CD4-positive, alpha-beta T cell (primary cell): ENCODE measurements at places on chromosomes 6 and 20.

DNA sequence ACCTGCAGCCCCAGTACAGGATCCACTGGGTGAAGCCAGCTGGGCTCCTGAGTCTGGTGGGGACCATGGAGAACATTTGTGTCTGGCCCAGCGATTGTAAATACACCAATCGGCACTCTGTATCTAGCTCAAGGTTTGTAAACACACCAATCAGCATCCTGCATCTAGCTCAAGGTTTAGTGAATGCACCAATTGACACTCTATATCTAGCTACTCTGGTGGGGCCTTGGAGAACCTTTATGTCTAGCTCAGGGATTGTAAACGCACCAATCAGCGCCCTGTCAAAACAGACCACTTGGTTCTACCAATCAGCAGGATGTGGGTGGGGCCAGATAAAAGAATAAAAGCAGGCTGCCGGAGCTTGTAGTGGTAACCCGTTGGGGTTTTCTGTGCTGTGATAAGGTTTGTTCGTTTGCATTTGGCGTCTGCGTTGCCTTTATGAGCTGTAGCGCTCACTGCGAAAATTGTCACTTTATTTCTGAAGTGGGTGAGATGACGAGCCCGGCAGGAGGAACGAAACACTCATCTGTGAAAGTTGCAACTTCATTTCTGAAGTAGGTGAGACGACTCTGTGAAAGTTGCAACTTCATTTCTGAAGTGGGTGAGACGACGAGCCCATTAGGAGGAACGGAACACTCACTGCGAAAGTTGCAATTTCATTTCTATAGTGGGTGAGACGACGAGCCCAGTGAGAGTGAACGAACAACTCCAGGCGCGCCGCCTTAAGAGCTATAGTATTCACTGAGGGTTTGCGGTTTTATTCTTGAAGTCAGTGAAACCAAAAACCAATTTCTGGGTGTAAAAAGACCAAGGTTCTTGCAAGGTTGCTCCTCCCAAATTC is 31.1 kb downstream of the SERPINB6 start:
- H3K4me1 ChIP-seq: peaks cover 69% of the 10 kb centered on the region
- no peaks in the 10 kb centered on the region for H3K36me3 ChIP-seq
- H3K4me3 ChIP-seq: peak overlapping the region; percentile 66

- H3K36me3 ChIP-seq: no peaks in the 10 kb centered on the region
- H3K4me1 ChIP-seq: peaks cover 30% of the 10 kb centered on the region
- no peak overlapping the region for H3K4me3 ChIP-seq
- DNase-seq: no peak
- no peak overlapping the region for H3K27ac ChIP-seq
These were observed 54.3 kb downstream of the MYLIP start for GRCh38 chr6:16183187-16183664.

- H3K4me1 ChIP-seq: peaks cover 2% of the 10 kb centered on the region
- DNase-seq: no peak
- H3K27ac ChIP-seq: no peak overlapping the region
- no peak overlapping the region for H3K4me3 ChIP-seq
- no peaks in the 10 kb centered on the region for H3K27me3 ChIP-seq
These were observed 120.0 kb downstream of the UTRN start for GRCh38 chr6:144405163-144405562.

GRCh38 chr6:25377664-25378063 is 98.5 kb downstream of the CARMIL1 start:
- no peak overlapping the region for H3K27ac ChIP-seq
- H3K4me1 ChIP-seq: no peaks in the 10 kb centered on the region
- no peaks in the 10 kb centered on the region for H3K36me3 ChIP-seq
- H3K27me3 ChIP-seq: no peaks in the 10 kb centered on the region

- H3K27ac ChIP-seq: no peak overlapping the region
- H3K4me1 ChIP-seq: no peaks in the 10 kb centered on the region
- no peak overlapping the region for H3K4me3 ChIP-seq
- H3K27me3 ChIP-seq: peaks cover 6% of the 10 kb centered on the region
- no peaks in the 10 kb centered on the region for H3K36me3 ChIP-seq
These were observed 109.8 kb downstream of the SYCP2 start for GRCh38 chr20:59823491-59824259.

DNA sequence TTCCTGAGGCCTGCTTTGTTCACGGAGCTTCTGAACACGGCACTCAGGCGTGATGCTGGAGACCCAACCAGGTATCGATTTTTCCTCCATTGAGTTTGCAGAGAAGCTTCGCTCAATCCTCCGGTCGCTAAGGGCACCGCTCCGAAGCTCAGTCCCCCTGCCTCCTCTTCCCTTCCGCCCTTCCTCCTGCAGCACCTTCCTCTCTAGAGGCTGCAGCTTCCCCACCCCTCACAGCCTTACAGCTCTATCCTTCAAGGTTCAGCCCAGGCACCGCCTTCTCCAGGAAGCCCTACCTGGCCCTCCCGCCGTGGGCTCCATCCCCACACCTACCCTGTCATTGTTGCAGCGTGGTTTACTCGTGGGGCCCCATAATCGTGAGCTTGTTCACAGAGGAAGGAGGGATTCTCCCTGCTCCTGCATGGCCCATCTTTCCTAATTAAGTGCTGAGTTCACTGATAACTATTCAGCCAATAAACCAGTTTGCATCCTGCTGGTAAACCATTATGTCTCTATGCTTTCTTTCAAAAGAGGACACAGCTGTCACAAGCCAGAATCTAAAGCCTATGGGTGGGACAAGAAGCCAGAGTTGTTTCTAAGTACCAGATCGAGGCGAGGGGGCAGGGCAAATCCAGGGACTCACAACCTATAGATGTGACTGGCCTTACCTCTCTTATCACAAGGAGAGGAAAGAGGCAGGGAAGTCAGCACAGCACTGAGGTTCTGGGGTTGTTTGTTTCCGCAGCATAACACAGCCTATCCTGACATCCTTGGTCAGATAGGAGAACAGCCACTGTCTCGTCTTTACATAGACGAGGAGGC is 152.0 kb downstream of the GRM4 start:
- H3K27ac ChIP-seq: no peak overlapping the region
- no peak for DNase-seq
- H3K4me3 ChIP-seq: no peak overlapping the region
- H3K4me1 ChIP-seq: no peaks in the 10 kb centered on the region
- no peaks in the 10 kb centered on the region for H3K36me3 ChIP-seq

- H3K27ac ChIP-seq: no peak overlapping the region
- no peaks in the 10 kb centered on the region for H3K27me3 ChIP-seq
- no peaks in the 10 kb centered on the region for H3K4me1 ChIP-seq
- no peak for DNase-seq
- no peaks in the 10 kb centered on the region for H3K36me3 ChIP-seq
These were observed 549.4 kb upstream of the SYNCRIP start for GRCh38 chr6:86192123-86192522.

DNA sequence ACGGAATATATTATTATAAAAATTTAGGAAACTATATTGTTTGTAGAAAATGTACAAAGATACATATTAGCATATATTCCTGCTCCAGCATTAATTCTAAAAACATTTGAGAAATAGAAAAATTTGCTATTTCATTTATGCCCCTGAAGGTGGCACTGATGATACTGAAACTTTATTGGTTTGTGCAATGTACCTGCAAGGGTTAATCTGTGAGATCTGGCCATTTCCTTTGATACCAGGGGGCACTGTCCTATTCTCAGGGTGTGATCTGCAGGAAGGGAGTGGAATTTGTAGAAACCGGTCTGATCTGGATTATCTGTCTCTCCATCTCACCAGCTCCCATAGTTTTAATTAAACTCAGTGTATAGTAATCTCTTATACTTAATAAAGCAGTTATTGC is 625.1 kb upstream of the IMPG1 start:
- no peak for DNase-seq
- H3K36me3 ChIP-seq: no peaks in the 10 kb centered on the region
- H3K27ac ChIP-seq: no peak overlapping the region
- no peaks in the 10 kb centered on the region for H3K4me1 ChIP-seq
- no peaks in the 10 kb centered on the region for H3K27me3 ChIP-seq

GRCh38 chr6:108080010-108080780 is 5.7 kb upstream of the OSTM1 start:
- no peak overlapping the region for H3K4me3 ChIP-seq
- H3K27ac ChIP-seq: no peak overlapping the region
- H3K27me3 ChIP-seq: peaks cover 4% of the 10 kb centered on the region
- H3K4me1 ChIP-seq: peaks cover 5% of the 10 kb centered on the region

GRCh38 chr20:4076033-4076432 is 60.7 kb upstream of the RNF24 start:
- no peaks in the 10 kb centered on the region for H3K4me1 ChIP-seq
- no peak overlapping the region for H3K4me3 ChIP-seq
- H3K36me3 ChIP-seq: no peaks in the 10 kb centered on the region
- H3K27me3 ChIP-seq: no peaks in the 10 kb centered on the region

GRCh38 chr6:22448291-22448711 is 121.1 kb upstream of the HDGFL1 start:
- no peak overlapping the region for H3K27ac ChIP-seq
- no peaks in the 10 kb centered on the region for H3K4me1 ChIP-seq
- no peaks in the 10 kb centered on the region for H3K36me3 ChIP-seq
- no peaks in the 10 kb centered on the region for H3K27me3 ChIP-seq
- no peak for DNase-seq

GRCh38 chr6:4575714-4576113 is 200.5 kb upstream of the CDYL start:
- DNase-seq: no peak
- no peaks in the 10 kb centered on the region for H3K36me3 ChIP-seq
- H3K27ac ChIP-seq: no peak overlapping the region
- no peaks in the 10 kb centered on the region for H3K27me3 ChIP-seq
- H3K4me1 ChIP-seq: no peaks in the 10 kb centered on the region
- H3K4me3 ChIP-seq: no peak overlapping the region

DNA sequence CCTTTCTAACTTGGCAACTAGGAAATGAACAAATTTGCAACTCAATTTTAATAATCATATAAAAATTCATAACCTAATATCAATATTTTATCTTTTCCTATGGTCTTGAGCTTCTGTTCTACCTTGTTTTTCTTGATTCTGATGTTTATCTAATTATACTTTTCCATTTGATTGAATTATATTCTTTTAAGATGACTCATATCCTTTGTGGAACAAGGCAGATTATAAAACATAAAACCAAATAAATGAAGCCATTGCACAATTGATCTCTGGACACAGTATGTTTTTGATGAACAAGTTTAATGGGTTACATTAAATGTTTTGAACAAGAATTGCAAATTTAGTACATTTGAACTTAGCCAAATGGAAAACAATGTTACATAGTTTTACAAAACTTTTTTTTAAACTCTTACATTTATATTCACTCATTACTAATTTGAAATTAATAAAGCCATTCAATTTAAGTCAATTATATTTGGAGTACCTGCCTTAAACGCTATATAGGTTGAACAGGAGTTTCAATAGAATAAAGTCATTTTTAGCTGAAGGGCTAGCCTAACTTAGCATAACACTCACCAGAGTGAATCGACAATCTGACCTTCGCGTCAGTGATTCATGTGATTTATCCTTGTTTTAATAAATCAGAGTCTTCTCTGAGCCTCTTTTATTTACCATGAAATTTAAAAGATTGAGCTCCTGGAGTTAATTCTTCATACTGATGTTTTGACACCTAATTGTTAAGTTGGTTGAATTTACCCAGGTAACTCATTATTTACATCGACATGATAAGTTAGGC is 3.8 kb downstream of the NCOA7 start:
- no peaks in the 10 kb centered on the region for H3K27me3 ChIP-seq
- H3K4me3 ChIP-seq: no peak overlapping the region
- H3K36me3 ChIP-seq: peaks cover 4% of the 10 kb centered on the region
- no peak for DNase-seq

GRCh38 chr6:119218548-119218947 is 131.0 kb downstream of the MAN1A1 start:
- no peaks in the 10 kb centered on the region for H3K36me3 ChIP-seq
- H3K27me3 ChIP-seq: no peaks in the 10 kb centered on the region
- no peak overlapping the region for H3K4me3 ChIP-seq

DNA sequence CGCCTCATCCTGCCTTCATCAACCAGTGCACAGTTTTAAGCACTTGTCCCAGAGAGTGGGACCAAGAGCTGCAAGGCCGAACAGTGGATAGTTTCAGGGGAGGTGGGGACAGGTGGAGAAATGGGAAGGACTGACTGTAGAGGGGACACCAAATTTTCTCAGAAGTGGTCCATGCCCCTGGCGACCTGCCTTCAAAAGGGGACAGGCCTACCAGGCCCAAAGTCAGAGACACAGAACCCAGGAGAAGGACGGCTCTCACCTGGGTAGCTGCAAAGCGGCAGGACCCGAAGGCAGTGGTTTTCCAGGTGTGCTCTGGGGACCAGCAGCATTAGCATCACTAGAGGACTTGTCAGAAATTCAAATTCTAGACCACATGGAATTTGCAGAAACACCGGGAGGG is 5.8 kb downstream of the TFEB start:
- H3K27me3 ChIP-seq: no peaks in the 10 kb centered on the region
- H3K4me3 ChIP-seq: no peak overlapping the region
- no peaks in the 10 kb centered on the region for H3K36me3 ChIP-seq
- no peak overlapping the region for H3K27ac ChIP-seq
- peaks cover 80% of the 10 kb centered on the region for H3K4me1 ChIP-seq

DNA sequence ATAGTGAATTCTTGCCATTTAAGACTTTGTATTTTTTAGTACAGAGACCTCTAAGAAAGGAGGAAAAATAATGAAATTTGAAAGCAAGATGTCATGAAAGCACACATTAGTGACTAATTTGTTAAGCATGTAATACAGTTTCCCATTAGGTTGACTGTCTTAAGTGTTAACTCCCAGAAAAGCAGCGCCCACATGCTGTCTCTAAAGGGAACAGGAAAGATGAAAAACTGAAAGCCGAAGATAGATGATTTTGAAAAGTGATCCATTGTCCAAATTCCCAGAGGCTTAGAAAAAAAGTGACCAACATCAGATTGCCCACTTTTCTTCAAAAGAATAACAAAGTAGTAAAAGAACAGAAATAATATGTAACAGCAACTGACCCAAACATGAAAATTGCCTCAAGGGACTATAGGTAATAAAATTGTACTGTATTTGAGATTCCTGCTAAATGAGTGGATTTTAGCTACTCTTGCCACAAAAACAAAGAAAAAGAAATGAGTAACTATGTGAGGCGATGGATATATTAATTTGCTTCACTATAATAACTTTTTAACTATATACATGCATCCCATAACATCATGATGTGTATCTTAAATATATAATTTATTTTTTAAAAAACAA is 83.2 kb upstream of the OGFRL1 start:
- H3K27ac ChIP-seq: no peak overlapping the region
- no peak overlapping the region for H3K4me3 ChIP-seq
- no peak for DNase-seq
- no peaks in the 10 kb centered on the region for H3K36me3 ChIP-seq

DNA sequence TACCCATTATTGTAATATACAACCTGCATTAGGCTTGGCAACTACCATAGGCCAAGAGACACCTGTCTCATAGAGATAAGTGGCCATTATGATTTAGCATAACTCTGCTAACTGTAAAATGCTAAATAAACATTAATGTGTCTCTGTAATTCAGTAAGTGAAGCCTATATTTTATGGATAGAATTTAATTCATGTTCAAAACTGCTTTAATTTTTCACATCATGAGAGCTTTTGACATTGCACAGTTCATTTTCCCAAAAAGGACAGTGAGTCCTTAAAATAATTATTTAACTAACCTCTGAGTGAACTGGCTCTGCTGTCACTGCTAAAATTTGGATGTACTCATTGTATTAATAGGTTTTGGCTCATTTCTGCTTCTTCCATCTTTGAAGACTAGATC is 41.4 kb upstream of the TMX4 start:
- DNase-seq: no peak
- H3K4me3 ChIP-seq: no peak overlapping the region
- no peaks in the 10 kb centered on the region for H3K36me3 ChIP-seq
- no peaks in the 10 kb centered on the region for H3K4me1 ChIP-seq
- no peaks in the 10 kb centered on the region for H3K27me3 ChIP-seq
- no peak overlapping the region for H3K27ac ChIP-seq
